ENCODE measurements at places on chromosomes 4 and X.

DNA sequence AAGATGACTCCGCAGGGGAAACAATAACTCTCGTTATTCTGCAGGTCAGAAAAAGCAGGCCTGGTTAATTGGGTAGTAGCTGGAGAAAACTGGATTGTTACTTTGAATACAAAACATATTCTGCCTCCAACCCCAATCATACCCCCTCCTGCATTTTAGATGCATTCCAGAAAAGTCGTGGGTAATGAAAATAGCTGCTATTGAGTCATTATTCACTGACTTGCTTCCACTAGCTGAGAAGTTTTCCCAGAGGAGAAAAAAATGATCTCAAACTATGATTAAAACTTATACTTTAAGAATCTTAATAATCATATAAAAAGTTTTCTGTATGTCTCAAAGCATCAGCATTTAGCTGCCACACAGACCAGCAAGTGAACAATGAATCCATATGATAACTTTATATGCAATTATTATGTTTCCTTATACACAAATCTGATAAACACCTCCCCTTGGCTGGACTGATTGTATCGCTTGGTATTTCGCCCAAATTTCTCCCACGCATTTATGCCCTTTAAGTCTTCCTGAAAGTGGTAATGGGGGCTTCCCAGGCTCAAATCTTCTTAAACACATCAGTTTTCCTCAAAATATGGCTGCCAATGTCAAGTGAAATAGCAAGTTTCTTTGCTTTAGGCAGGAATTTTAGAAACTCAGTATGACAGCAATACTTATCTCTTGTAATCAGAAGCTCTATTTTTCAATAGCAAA is 181.0 kb downstream of the LDB2 start:
- DNase-seq = no peak

DNA sequence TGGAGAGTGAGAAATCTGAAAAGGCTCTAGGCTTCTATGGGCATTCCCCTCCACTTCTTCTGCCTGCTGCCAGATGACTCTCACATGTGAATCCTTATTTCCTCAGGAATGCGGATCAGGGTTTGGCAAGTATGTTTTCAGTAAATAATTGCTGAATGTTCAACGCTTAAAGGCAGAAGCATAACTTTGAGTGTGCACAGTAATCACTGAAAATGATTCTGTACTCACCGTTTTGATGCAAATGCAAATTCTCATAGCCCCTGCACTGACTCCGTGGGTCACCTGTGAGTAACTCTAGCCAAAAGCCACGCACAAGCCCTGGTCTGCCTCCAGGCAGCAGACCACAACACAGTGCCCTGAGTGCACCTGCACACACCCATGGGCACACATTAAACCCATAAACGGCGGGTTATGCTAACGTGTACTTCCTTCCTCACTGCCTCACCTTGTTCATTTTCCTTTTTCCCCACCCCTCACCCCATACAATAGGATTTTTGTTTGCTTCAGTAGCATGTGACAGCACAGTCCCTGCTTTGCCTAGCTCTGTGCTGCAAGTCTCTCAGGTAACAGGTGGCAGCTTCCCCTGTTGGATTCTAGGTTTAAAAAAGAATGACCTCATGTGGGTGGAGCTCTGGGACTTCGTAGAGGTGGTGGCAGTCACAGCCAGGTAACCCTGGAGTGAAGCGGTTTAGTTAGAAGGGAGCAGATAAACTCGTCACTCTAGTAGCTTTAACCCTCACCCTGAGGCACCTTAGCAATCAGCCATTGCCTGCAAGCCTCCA is at the start of gene ARHGEF38:
TSS of gene ARHGEF38 (plus strand) at position 656 of the 782 bp plus-strand sequence. CDS start 146 bp downstream, outside the sequence.
- DNase-seq = peak; percentile 82

GRCh38 chr4:83932750-83933391 is 397.0 kb downstream of the GPAT3 start:
- no peak for DNase-seq

DNA sequence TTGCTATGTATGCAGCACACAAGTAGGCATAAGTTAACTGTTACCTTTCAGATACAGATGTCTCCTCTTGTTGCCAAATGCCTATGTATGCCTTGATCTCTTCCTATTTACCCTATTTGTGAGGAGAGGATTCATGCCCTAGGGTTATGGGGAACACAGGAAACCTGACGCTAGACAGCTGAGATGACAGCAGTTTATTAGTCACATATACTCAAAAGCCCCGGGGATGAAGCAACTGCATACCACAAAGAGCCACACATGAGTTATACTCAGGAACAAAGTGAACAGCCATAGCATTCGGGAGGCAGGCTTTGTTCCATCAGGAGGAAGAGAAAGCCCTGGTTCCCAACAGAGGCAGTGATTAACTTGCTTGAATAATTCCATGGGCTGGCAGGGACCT is 1011.7 kb upstream of the PCDH7 start:
- no peak for DNase-seq

DNA sequence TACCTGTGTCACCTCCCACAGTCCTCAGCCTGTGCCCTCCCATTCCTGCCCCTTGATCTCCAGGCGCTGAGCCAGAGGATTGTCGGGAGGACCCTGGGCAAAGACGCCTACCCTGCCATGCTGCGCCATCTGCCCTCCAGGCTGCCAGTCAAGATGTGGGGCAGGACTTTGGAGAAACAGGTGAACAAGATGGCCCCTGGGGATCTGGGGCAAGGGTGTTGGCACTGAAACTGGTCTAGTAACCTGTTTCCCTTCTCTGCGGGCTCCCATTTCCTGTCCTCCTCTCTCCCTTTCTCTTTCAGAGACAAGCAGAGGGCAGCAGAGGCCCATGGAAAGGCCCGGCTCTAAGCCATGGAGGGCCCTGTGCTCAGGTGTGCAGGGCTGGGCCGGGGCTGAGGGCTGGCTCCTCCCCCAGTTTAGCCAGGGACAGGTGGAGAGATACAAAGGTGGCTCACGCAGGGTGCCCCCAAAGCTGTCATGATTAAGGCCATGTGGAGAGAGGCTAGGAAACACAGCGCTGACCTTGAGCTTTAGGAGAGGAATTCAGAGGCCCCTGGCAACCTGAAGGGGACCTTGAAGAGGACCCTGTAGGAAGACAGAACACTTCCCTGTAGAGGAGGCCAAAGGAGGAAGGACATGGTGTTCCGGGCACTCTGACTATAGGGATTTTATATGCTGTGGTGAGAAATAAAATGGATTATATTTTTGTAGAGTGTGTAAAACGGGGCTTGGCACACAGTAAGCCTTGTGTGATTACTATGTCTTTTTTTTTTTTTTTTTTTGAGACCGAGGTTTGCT is at the start of gene GLOD5:
TSS of gene GLOD5 (plus strand) at position 74 of the 798 bp plus-strand sequence. CDS start at position 118, 44 bp downstream.
- peak; percentile 52 for DNase-seq

All from LoVo (cell line).